ENCODE measurements at places on chromosomes 12 and 14. TPM values are rescaled to one million over a fixed set of nuclear protein-coding genes. Genes with fewer than 3 reads are reported as not detected.

Gene SYCP3
- not detected for polyA plus RNA-seq

DNA sequence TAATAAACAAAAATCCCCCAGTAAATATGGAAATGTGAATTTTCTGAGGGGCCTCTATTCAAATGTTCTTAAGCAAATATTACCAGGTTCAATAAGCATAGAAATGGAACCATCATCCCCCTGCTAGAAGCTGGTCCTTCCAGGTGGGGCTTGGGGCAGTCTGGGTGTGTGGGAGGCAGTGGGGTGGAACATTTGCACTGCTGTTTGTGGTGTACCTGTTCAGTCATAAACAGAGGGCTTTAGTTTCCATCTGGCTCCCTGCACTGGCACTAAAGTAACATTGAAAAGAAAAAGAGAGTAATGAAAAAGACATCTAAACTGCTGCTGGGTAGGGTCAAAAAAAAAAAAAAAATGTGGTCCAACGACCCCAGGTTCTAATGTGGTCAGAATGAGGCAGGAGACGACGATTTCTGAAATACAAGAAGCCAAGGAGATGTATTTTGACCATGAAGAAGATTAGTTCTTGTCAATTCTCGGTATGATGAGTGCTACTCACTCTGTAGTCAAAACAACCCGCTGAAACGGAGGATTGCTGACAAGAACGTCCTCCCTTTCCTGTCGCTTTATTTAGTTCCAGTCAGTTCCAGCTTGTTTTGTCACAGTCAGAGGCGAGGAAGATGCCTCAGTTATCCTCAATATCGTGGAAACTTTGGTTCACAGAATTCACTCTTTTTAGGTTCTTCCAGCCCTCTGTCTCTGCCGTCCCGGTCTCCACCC is 44.2 kb upstream of the MANSC4 start:
- no peak for DNase-seq

Gene STYK1
- polyA plus RNA-seq, result 3.6 TPM

Gene ENDOU
- not detected for polyA plus RNA-seq

DNA sequence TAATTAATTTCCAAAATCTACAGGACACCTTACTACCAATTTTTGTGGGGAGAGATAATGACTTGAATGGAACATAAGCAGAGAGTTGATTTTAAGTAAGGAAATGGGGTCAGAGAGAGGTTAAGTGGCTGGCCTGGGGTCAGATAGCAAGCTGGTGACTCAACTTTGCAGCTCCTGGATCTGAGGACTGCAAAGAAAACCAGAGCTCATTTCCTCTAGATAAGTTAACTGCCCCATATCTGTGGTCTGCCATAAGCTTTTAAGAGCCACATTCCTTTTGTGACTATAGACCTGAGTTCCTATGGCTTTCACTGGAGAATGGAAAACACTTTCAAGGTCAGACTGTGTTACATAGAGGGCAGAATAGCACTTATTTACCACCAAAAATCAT is 201.2 kb upstream of the PRICKLE1 start:
- peak; percentile 52 for DNase-seq

Gene LHX5
- polyA plus RNA-seq, result 0.17 TPM

DNA sequence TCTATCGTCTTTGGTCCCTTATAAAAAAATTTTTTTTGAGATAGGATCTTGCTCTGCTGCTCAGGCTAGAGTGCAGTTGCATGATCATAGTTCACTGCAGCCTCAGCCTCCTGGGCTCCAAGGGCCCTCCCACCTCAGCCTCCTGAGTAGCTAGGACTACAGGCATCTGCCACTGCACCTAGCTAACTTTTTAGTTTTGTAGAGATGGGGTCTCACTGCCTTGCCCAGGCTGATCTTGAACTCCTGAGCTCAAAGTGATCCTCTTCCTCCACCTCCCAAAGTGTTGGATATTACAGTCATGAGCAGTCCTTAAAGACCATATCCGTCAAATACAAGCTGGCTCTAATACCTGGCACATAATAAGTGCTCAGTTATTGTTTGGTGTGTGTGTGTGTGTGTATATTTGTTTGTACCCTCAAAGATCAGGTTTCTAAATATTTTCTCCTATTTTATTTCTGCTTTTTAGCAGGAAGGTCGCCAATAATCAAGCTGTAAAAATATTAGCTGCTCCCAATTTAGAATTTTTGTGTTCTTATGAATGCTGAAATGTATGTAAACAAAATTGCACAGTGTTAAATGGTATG is 30.5 kb downstream of the SRGAP1 start:
- DNase-seq, result no peak

Gene GPR84
- polyA plus RNA-seq, result 0.11 TPM

Gene TESPA1
- not detected for polyA plus RNA-seq

Gene TSPAN19
- 0.09 TPM for polyA plus RNA-seq

Gene PIANP
- not detected for polyA plus RNA-seq

GRCh38 chr12:49887091-49887490 is 16.6 kb downstream of the FAIM2 start:
- DNase-seq, result no peak

- DNase-seq, result no peak
Measured at GRCh38 chr14:55973911-55974630, 144.1 kb upstream of the PELI2 start.

DNA sequence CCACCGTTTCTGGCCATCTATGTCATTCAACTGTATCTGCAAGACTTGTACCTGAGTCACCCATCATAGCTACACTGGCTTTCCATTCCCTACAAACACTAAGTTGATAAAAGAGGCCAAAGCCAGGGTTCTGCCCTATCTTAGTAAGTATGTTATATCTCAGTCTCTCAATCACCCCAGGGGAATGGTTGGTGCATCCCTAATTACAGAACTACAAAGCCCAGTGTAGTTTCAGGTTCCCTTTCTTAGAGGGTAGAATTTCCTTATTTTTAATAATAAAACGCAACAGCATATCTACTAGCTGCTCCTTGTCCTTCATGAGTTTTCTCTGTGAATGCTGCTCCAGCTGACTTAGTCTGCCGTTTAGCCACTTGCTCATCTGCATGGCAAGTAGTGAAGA is 57.6 kb downstream of the ST8SIA1 start:
- no peak for DNase-seq

GRCh38 chr12:120470150-120470784 is 719 bp upstream of the SRSF9 start:
- DNase-seq, result no peak

- DNase-seq, result peak; percentile 33
Measured at GRCh38 chr12:127677537-127678131, 589.3 kb upstream of the TMEM132C start.

Gene TRPV4
- polyA plus RNA-seq, result 12.1 TPM

GRCh38 chr12:48441069-48441468 is 31.3 kb upstream of the ANP32D start:
- no peak for DNase-seq

All from mammary epithelial cell (primary cell).